ENCODE measurements at places on chromosomes 2 and 18. TPM values are rescaled to one million over a fixed set of nuclear protein-coding genes. Genes with fewer than 3 reads are reported as not detected.

DNA sequence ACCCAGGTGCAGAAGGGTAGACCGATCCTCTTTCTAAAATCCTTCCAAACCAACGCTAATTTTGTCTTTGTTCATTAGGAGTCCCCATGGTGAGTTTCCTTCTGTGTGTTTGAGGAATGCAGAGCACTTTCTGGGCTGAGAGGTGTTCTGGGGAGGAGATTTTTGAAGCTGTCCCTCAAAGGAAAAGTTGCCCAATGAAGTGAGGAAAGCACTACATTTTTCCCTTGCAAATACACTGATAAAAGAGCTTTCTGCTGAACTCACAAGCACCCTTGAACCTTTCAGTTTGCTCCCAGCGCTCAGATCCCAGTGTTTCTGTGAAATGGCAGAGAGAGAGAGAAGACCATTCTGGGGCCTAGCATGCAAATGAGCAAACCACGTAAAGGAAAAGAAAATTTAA lies 299.6 kb upstream of the FANCL start:
- H3K36me3 ChIP-seq: no peaks in the 10 kb centered on the region
- no peak for DNase-seq
- H3K4me1 ChIP-seq: peaks cover 14% of the 10 kb centered on the region
- H3K27me3 ChIP-seq: peaks cover 17% of the 10 kb centered on the region

GRCh38 chr2:204611017-204611631 lies 65.8 kb downstream of the PARD3B start:
- H3K36me3 ChIP-seq: no peaks in the 10 kb centered on the region
- no peak for DNase-seq
- no peak overlapping the region for H3K4me3 ChIP-seq

The VIL1 gene
- total RNA-seq: 0.57 TPM

DNA sequence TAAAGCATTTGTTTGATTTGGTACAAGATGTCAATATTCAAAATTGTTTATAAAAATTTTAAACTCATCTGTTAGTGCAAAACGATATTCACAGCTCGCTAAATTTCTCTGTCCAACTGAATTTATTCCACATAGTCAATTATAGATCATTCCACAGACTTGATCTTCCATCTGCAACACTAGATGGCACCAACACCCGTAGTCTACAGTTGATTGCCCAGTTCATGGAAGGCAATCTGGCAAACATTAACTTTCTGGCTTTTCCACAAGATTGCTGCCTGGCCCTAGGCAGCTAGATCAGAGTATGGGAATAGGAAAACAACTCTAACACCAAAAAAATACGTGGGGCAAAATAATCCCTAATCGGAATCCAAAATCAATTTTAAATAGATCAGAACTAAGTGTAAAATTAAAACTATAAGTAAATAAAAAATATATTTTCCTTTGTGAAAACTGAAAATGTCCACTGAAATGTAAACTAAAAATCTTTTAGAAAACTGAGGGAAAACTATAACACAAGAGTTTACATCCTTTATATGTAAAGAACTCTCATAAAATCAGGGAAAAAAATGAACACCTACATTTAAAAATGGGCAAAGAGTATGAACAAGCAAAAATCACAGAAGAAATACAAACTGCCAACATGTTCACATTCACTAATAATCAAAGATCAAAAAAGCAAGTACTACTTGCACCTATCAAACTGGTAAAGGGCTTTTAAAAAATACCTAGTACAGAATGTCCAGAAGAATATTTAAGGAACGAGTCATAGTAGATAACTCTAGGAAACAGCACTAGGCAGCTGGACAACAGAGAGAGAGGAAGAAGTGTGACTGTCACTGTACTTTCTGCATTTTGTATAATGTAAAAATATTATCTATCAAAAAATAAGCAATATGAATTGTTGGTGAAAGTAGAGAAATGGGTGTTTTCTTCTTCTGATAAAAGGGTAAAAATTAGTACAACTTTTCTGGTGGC lies 35.0 kb downstream of the RTN4 start:
- no peak overlapping the region for H3K4me3 ChIP-seq
- peaks cover 87% of the 10 kb centered on the region for H3K4me1 ChIP-seq
- H3K27ac ChIP-seq: peak overlapping the region; percentile 74
- H3K36me3 ChIP-seq: peaks cover 33% of the 10 kb centered on the region

DNA sequence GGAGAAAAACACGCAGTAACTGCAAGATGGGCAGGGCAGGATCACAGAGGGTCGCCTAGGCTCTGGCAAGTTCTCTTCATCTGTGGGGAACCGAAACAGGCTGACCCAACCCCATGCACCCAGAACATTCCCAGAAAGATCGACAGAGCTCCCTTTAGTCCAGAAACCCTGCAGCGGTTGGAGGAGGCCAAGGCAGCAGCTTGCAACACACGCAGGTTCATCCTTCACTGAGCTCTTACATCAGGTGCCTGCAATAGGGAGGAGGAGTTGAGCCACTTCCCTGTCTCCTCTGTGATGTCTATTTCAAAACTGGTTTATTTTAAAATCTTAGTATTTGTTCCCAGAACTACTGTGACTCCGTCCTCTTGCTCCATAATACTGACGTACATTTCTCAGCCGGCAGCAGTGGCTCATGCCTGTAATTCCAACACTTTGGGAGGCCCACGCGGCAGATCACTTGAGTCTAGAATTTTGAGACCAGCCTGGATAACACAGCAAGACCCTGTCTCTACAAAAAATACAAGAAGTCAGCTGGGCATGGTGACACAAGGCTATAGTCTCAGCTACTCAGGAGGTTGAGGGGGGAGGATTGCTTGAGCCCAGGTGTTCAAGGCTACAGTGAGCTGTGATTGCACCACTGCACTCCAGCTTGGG lies 11.5 kb upstream of the SLC11A1 start:
- H3K27ac ChIP-seq: no peak overlapping the region
- H3K4me1 ChIP-seq: peaks cover 5% of the 10 kb centered on the region
- no peaks in the 10 kb centered on the region for H3K27me3 ChIP-seq
- DNase-seq: no peak

The ASB18 gene
- total RNA-seq: not detected

The FN1 gene
- total RNA-seq: 18,487 TPM

DNA sequence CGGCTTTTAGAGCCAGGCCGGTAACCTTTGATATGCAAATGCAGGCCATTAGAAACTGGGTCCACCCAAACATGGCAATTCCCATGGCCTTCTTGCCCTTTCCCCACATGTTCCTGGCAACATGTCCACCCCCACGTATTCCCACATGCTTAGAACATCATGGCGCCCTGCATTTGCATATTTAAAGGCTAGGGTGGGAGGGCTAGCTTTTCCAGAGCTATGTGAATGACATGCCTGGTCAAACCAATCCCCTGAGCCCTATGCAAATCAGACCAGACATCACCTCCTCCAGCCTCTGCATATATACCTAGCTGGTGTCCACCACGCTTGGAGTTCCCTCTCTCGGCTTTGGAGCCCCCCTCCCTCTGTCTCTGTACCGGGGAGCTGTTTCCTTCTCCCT lies 481.9 kb downstream of the CDH2 start:
- H3K27me3 ChIP-seq: no peaks in the 10 kb centered on the region
- no peak overlapping the region for H3K27ac ChIP-seq
- H3K36me3 ChIP-seq: no peaks in the 10 kb centered on the region
- no peak for DNase-seq
- H3K4me1 ChIP-seq: peaks cover 5% of the 10 kb centered on the region

DNA sequence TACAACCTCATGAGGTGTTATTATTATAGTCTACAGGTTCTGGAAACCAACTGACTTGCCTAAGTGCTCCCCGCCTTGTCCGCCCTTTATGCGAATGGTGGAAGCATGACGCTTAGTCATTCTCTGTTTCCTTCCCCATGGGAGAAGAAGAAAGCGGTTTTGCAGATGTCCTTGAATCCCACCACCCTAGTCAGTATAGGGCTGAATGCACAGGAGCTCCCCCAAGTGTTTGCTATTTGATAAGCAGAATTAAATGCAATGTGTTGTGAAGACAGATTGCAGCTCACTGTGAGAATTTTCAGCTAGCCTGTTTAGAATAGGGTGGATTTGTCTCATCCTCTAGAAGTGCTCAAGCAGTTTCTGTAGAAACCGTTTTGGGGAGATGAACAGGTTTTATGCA lies 652.0 kb downstream of the DCC start:
- no peaks in the 10 kb centered on the region for H3K27me3 ChIP-seq
- no peaks in the 10 kb centered on the region for H3K4me1 ChIP-seq
- H3K4me3 ChIP-seq: no peak overlapping the region
- no peak for DNase-seq
- no peaks in the 10 kb centered on the region for H3K36me3 ChIP-seq
- no peak overlapping the region for H3K27ac ChIP-seq

The SPP2 gene
- total RNA-seq: not detected

The OR6B2 gene
- total RNA-seq: not detected

The DAW1 gene
- not detected for total RNA-seq

- DNase-seq: no peak
- H3K27ac ChIP-seq: no peak overlapping the region
These were observed 118.9 kb upstream of the CAB39 start for GRCh38 chr2:230593765-230594164.

DNA sequence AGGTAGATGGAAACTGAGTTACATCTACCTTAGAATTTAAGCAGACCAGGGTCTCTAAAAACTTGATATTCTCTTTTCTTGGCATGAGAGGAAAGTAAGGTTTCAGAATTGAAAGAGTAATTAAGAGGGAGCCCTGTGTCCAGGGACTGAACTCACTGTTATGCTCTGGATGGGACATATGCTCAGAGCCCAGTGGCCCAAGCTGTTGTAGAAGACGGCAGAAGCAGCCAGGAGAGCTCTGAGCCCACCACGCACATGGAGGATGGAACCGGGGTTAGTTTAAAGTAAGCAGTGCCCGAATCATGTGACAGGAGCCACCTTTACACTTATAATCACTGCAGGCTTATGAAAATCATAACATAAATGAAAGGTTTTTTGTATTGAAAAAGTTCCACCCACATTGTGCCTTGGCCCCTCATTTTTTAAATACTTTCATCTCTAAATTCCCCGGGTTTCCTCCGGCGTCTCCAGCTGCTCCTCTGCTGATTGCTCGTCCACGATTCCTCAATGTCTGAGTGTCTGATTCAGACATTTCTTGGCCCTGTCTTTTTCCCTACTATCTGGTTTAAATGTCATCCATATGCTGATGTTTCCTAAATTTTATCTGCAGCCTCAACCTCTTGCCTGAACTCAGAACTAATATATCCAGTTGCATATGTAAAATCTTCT lies 36.1 kb upstream of the SPTBN1 start:
- no peak overlapping the region for H3K27ac ChIP-seq
- no peak overlapping the region for H3K4me3 ChIP-seq

DNA sequence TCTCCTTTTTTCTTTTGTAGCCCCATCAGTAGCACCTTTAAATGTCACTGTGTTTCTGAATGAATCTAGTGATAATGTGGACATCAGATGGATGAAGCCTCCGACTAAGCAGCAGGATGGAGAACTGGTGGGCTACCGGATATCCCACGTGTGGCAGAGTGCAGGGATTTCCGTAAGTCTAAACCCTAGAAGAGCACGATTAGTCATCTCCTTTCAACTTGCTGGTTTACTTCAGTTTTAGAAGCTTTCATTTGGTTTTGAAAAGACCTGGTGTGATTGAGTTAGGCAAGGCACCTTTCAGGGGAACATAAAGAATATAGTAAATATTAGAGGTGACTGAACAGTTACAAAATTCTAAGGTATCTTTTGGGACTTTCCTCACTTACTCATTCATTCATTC lies 72.2 kb upstream of the TMEM87B start:
- no peak overlapping the region for H3K4me3 ChIP-seq
- H3K36me3 ChIP-seq: no peaks in the 10 kb centered on the region
- H3K4me1 ChIP-seq: peaks cover 15% of the 10 kb centered on the region
- DNase-seq: no peak
- peaks cover 9% of the 10 kb centered on the region for H3K27me3 ChIP-seq

DNA sequence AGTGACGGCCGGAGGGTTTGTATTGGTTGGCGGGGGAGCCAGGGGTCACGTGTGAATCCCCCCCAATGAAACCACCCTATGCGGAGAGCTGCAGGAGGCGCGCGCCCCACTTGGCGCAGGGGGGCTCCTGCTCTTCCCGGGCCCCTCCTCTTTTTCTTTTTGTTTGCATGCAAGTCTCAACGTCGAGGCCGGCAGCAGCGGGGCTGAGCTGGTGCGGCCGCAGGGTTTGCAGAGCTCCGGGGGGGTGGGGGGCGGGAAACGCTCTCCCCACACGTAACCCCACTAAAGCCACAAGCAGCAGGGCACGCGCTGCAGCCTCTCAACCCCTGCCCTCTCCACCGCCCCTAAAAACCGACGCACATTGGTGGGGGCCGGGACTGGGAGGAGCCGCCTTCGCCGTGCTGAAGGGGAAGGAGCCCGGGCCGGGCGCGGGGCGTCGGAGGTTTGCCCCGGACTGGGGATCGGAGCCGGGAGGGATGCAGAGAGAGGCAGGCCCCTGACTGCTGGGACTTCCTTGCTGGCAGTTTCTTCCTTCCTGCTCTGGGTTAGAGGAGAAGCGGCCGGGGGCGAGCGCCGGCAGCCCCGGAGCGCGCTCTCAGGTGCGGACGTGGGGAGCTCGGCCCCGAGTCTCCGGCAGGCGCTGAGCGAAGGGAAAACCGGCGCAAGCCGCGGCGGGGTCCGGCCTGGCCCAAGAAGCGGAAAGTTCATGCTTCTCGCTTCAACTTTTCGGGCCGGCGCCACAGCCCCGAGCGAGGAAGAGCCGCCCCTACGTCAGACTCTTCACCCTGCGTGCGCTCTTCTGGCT lies 864 bp downstream of the LBH start:
- H3K4me3 ChIP-seq: peak overlapping the region; percentile 82
- DNase-seq: no peak
- peaks cover 16% of the 10 kb centered on the region for H3K36me3 ChIP-seq

- H3K27me3 ChIP-seq: peaks cover 11% of the 10 kb centered on the region
- H3K27ac ChIP-seq: no peak overlapping the region
- no peaks in the 10 kb centered on the region for H3K36me3 ChIP-seq
- no peak overlapping the region for H3K4me3 ChIP-seq
These were observed 69.7 kb downstream of the MEP1B start for GRCh38 chr18:32259553-32259952.

DNA sequence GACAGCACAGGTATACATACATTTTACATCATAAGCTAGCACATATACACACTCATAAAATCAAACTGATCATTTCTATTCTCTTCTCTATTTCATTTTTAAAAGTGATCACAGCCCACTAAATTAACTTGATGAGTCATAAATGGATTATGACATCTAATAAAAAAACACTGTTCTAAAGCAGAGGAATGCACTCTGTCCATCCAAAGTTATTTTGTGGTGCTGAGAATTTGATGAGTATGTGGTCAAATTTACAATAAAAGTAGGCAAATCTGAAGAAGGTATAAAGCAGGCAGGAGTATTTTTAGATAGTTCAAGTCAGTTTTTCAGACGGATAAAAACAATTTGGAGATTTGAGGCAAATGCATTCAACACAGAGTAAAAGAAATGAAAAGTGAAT lies 104.4 kb downstream of the NOL4 start:
- H3K4me3 ChIP-seq: no peak overlapping the region
- no peaks in the 10 kb centered on the region for H3K36me3 ChIP-seq
- H3K27me3 ChIP-seq: no peaks in the 10 kb centered on the region
- peaks cover 34% of the 10 kb centered on the region for H3K4me1 ChIP-seq
- H3K27ac ChIP-seq: peak overlapping the region; percentile 7

The ATOH8 gene
- total RNA-seq: 7.1 TPM

- H3K27me3 ChIP-seq: no peaks in the 10 kb centered on the region
- DNase-seq: no peak
- H3K36me3 ChIP-seq: no peaks in the 10 kb centered on the region
These were observed 180.3 kb downstream of the ANKRD44 start for GRCh38 chr2:197130318-197130717.

The C1GALT1C1L gene
- total RNA-seq: not detected

The RND3 gene
- 160 TPM for total RNA-seq

The CYS1 gene
- 5.5 TPM for total RNA-seq

The ACVR1C gene
- 0.08 TPM for total RNA-seq

All from osteocyte (in vitro differentiated cells).